ENCODE measurements at places on chromosomes 6 and 20.

DNA sequence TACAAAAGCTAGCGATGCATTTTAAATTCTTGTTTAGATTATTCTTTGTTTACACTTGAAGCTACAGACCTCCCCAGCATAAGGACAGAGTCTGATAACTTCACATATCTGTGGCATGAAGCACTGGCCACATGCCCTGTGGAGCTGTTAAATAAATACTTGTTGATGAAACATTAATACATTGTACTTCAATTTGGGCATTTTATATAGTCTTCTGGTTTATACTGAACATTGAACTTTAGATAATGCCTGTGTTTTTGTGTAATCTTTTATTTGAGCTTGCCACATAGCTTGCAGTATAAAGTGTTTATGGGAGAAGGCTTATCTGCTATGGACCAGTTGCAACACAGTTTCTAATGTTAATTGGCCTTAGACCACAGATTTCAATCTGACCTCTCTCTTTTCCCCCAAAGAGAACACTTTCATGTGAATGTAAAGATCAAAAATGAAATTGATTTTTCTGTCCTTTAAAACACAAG, 48.2 kb downstream of the FRK start:
- no peak overlapping the region for H3K27ac ChIP-seq
- no peak overlapping the region for H3K4me3 ChIP-seq

DNA sequence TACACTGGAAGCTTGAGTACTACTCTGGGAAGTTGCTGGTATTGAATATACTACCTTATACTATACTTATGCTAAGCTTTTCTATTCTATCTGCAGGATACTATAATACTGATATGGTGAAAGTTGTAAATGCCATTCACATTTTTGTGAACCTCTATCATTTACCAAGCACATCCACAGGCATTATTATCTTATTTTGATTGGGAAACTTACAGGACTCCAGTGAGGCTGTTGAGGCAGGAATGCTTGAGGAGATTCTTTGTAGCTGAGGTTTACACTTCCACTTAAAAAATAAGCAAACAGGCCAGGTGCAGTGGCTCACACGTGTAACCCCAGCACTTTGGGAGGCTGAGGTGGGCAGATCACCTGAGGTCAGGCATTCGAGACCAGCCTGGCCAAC, 442.9 kb downstream of the QKI start:
- H3K27ac ChIP-seq, result no peak overlapping the region
- H3K4me3 ChIP-seq, result no peak overlapping the region
- DNase-seq, result no peak
- no peaks in the 10 kb centered on the region for H3K4me1 ChIP-seq
- no peaks in the 10 kb centered on the region for H3K36me3 ChIP-seq

- no peaks in the 10 kb centered on the region for H3K27me3 ChIP-seq
- no peaks in the 10 kb centered on the region for H3K4me1 ChIP-seq
- no peaks in the 10 kb centered on the region for H3K36me3 ChIP-seq
- H3K4me3 ChIP-seq, result no peak overlapping the region
Measured at GRCh38 chr6:135418040-135418760, 79.3 kb downstream of the AHI1 start.

DNA sequence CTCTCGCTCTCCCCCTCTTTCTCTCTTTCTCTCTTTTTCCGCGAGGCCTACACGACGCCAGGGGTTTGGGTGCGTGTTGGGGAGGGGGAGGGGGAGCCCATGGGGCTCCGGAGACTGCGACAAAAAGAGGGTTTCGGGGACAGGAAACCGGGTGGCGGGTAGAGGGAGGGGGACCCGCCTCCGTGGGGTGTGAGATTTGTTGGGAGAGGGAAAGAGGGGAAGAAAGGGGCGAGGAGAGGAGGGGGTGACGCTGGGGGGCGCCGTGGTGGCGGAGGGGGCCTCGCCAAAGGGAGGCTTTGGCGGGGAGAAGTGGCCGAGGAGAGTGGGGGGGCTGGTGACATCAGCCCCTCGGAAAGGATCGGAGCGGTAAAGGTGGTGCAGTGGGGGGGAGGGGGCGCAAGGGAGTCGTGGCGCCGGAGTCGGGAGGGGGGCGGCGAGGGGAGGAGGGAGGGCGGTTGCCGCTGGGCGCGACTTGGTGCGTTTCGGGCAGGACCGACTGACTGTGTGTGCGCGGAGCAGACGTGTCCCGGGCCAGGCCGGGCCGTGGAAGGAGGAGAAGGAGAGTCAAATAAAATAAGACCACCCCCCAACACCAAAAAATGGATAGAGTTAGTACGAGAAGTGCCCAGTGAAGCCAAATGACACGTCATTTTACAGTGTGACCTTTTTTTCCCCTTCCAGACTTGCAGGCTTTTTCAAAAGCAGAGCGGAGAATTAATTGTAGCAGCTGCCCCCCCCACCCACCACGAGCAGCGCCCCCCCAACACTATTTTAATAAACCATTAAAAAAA, 39.8 kb downstream of the GNAS start:
- H3K4me1 ChIP-seq, result peaks cover 29% of the 10 kb centered on the region
- DNase-seq, result peak; percentile 63
- no peaks in the 10 kb centered on the region for H3K27me3 ChIP-seq
- peaks cover 6% of the 10 kb centered on the region for H3K36me3 ChIP-seq
- peak overlapping the region; percentile 90 for H3K27ac ChIP-seq

DNA sequence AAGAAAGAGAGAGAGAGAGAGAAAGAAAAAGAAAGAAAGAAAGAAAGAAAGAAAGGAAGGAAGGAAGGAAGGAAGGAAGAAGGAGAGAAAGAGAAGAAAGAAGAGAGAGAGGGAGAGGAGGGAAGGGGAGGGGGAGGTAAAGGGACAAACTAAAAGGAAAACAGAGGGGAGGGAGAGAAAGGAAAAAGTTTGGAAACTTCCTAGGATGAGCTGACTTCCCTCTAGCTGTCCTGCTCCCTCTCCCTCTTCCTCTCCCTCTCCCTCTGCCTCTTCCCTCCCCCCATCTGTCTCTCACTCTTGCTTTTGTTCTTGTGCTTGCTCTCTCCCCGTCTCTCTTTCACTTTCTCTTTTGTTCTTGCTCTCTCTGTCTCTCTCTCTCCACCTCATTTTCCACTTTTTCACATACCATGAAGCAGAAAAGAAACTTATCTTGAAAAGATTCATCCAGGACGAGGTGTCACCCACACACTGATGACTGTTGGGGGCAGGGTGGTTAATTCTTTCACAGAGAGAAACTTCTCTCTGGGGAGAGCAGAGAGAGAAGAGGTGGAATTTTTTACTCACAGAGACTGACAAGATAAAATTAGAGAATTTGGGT, 56.4 kb upstream of the DUSP22 start:
- peak overlapping the region; percentile 34 for H3K27ac ChIP-seq
- peak overlapping the region; percentile 33 for H3K4me3 ChIP-seq
- H3K27me3 ChIP-seq, result no peaks in the 10 kb centered on the region
- DNase-seq, result no peak

- H3K4me1 ChIP-seq, result no peaks in the 10 kb centered on the region
- H3K27ac ChIP-seq, result no peak overlapping the region
- H3K36me3 ChIP-seq, result no peaks in the 10 kb centered on the region
- no peaks in the 10 kb centered on the region for H3K27me3 ChIP-seq
Measured at GRCh38 chr6:128507337-128508310, 12.8 kb downstream of the PTPRK start.

DNA sequence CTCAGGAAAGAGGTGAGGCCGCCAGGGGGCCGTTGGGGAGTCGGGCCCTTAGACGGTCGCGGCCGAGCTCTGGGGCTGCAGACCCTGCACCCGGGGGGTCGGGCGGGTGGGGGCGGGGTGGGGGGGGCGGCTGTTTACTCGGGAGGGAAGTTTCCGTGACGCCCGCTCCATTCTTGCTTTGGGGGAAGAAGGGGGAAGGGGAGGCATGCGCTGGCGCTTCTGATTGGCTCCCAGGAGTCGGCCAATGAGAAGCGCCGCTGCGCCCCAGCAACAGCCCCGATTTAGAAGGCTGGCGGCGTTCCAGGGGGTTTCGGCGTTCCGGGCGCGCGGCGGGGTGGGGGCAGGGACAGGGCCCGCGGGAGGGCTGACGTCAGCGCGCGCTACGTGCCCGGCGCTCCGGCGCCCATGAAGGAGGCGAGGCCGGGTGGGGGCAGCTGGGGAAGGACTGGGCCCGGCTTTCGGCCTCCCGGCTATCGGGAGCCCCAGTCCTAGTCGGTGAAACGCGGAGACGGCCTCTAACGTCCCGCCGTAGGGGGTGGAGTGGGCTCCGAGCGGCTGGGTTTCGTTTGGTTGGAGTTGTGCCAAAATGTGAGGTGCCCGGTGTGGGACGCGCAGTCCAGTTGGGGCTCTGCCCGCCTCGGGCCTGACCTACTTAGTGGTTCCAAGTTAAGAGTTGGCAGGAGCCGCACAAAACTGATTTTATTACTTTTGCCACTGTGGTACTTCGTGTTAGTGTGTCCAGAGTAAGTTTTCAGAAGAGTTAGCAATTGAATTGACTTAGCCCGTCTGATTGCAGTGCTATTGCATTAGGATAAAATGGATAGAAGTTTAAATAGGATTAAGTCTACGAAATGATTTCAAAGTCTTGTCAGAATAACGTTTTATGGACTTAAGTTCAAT, 1.1 kb downstream of the PNRC1 start:
- peaks cover 35% of the 10 kb centered on the region for H3K36me3 ChIP-seq
- peaks cover 3% of the 10 kb centered on the region for H3K4me1 ChIP-seq
- DNase-seq, result peak; percentile 98
- no peaks in the 10 kb centered on the region for H3K27me3 ChIP-seq
- peak overlapping the region; percentile 100 for H3K27ac ChIP-seq

GRCh38 chr6:163525926-163526325, 111.4 kb downstream of the QKI start:
- H3K4me1 ChIP-seq, result no peaks in the 10 kb centered on the region
- no peak for DNase-seq
- no peaks in the 10 kb centered on the region for H3K27me3 ChIP-seq
- H3K36me3 ChIP-seq, result no peaks in the 10 kb centered on the region

- no peak for DNase-seq
- peaks cover 35% of the 10 kb centered on the region for H3K36me3 ChIP-seq
- no peak overlapping the region for H3K4me3 ChIP-seq
- peaks cover 8% of the 10 kb centered on the region for H3K4me1 ChIP-seq
- H3K27ac ChIP-seq, result no peak overlapping the region
Measured at GRCh38 chr20:5171790-5172164, 45.0 kb downstream of the CDS2 start.

- H3K4me3 ChIP-seq, result no peak overlapping the region
- no peaks in the 10 kb centered on the region for H3K4me1 ChIP-seq
- no peaks in the 10 kb centered on the region for H3K27me3 ChIP-seq
- DNase-seq, result no peak
- no peak overlapping the region for H3K27ac ChIP-seq
- peaks cover 22% of the 10 kb centered on the region for H3K36me3 ChIP-seq
Measured at GRCh38 chr6:34836008-34836407, 44.1 kb downstream of the BLTP3A start.

DNA sequence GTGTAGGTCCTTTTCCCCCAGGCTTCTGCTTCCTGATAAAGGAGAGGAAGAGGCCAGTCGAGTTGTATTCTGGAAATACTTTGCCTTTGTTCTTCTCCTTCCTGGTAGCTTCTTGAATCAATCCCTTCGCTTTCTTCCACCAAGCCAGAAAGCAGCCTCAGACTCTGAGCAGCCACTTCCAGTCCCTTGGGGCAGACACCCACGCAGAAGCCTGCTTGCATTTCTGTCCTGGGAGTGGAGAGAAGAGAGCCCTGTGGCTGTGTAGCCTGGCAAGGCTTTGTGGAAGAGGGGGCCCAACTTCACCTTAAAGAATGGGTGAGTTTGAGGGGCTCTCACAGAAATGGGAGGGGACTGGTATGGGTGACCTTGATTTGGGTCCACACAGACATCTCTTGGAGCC, 211.0 kb upstream of the SSTR4 start:
- no peaks in the 10 kb centered on the region for H3K36me3 ChIP-seq
- H3K27me3 ChIP-seq, result no peaks in the 10 kb centered on the region

DNA sequence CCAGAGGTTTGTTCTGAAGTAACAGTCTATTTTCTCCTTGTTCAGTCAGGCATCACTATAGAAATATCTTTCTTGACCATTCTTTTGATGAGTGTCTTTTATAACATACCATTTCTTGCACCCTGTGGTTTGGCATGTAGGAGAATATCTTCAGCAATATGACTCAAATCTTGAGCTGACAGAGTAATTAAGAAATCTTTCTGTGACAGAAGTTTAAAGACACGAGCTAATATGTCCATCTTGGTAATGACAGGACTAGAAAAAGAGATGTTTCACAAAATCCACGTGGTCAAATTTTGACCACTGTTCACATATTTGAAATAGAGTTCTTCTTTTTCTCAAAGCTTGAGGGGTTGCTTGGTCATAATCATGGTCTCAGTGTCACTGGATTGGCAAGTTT, 149.9 kb downstream of the MYB start:
- no peak for DNase-seq
- H3K4me1 ChIP-seq, result no peaks in the 10 kb centered on the region
- H3K36me3 ChIP-seq, result no peaks in the 10 kb centered on the region
- no peak overlapping the region for H3K27ac ChIP-seq

- DNase-seq, result no peak
- H3K27me3 ChIP-seq, result peaks cover 18% of the 10 kb centered on the region
- no peaks in the 10 kb centered on the region for H3K4me1 ChIP-seq
- no peak overlapping the region for H3K4me3 ChIP-seq
- H3K36me3 ChIP-seq, result no peaks in the 10 kb centered on the region
Measured at GRCh38 chr6:28648035-28648877, 122.6 kb downstream of the GPX5 start.

DNA sequence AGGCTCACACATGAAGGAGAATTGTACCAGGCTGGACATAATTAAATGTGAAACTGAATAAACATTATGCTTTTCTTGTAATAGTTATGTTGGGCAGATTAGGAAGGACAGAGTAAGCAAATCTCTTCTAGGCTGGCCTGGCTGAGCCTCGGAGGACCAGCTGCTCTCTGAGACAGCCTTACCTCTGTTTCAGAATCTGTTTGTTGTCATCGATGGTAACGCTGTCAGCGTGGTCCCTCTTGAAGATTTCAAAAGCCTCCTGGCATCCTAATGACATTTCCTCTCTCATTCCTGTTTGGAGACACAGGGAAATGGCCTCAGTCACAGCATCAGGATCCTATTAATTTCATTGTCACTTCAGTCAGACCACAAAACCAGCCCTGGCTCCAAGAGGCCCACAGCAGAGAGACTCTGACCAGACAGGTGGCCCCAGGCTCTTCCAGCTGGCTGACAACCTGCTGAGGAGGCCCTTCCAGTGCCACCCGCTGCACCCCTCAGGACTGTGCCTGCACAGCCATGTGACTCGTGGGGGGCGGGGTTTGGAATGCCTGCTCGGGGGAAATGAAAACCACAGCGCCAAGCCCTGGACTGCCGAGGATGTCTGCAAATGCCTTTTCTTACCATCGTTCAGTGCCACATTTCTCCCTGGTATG, 108.5 kb upstream of the KCNK16 start:
- H3K36me3 ChIP-seq, result no peaks in the 10 kb centered on the region
- DNase-seq, result no peak
- H3K4me1 ChIP-seq, result no peaks in the 10 kb centered on the region
